ENCODE measurements at places on chromosomes 16 and 17. TPM values are rescaled to one million over a fixed set of nuclear protein-coding genes. Genes with fewer than 3 reads are reported as not detected.
A peak's percentile ranks its signal among the peaks of the same experiment; 100 is the strongest.

The PDILT gene
- not detected for total RNA-seq

The KRTAP2-1 gene
- not detected for total RNA-seq

The COX6A2 gene
- not detected for total RNA-seq

The FKBP10 gene
- 213 TPM for total RNA-seq

The COTL1 gene
- total RNA-seq, result 114 TPM

The GLIS2 gene
- total RNA-seq, result 1.5 TPM

The TPPP3 gene
- 0.44 TPM for total RNA-seq

The CBFA2T3 gene
- total RNA-seq, result 0.35 TPM

The OTOP3 gene
- total RNA-seq, result not detected

GRCh38 chr16:48085729-48086128, 70.1 kb downstream of the ABCC12 start:
- no peak for DNase-seq

GRCh38 chr16:25198021-25198420, 18.7 kb upstream of the AQP8 start:
- no peak for DNase-seq

DNA sequence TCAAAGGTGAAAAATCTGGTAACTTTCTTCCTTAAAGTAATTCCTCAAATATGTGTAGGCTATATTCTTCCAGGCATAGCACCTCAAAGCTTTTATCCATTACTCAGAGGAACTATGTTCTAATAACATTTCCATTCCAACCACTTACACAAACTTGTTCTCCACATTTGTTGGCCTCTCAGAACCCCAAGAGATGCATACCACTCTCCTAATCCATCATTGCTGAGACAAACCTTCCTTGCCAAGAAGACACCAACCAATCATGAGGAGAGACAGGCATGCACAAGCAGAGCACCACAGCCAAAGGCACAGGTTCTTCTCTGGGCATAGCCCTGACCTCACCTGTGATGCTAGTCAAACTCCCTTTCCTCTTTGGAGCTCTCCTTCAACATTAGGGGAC, 20.9 kb downstream of the CDH11 start:
- no peak for DNase-seq

DNA sequence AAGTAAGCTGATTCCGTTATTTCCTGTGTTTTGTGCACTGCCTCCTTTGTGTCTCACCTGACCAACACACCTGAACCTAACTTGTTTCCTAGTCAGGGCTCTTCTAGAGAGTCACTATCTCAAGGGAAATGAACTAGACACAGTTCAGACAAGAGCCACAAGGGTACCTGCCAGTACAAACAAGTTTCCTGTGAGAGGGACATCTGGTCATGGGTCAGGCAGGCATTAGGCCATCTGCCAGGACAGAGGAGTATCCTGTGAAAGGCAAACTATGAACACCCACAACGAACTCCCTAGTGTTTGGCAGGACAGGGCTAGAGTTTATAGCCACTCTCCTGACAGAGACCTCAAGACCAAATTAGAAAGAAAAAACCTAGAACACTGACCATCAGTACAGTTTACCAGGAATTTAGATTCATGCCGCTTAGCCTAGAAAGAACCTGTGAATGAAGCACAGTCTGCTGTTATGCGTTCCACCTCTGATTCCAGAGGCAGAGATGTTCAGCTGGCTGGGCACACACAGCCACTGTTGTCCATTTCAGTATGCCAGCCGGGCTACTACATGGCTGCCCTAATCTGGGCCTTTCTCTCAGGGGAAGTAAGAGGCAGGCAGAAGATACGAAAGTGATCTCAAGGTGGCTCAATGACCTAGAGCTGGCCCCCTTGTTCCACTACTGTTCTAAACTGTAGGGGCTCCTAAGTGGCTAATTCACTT, 20.7 kb upstream of the GLG1 start:
- DNase-seq, result no peak

DNA sequence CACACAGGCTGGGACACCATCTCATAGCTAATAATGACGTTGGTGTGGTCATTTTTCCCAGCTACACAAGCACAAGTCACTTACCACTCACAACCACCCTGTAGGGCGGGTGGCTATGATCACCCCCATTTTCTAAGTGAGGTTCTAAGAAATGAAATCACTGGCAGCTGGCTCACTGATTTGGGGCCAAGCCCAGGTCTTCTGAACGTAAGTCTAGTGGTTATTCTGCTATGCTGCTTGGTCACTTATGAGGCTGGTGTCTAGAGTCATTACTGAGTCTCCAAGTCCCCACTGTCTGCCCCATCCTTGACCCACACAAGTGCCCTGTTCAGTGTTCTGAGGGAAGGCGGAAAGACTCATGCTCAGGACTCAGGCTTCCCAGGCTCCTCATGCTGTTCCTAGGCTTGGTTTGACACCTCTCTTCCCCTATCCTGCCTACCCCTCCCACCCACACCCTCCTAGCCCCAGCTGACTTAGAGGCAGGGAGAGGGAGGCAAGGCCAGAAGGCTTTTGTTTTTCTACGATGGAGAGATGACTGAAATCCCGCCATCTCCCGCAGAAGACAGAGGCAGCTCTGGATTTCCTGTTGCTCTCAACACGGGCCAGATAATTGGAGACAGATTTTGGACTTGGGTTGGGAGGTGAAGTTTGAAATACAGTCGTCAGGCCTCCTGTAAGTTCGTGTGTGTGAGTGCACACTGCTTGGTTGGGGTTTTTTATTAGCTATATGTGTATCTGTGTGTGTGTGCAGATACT, 32.2 kb downstream of the FZD2 start:
- no peak for DNase-seq

- peak; percentile 92 for DNase-seq
Measured at GRCh38 chr16:88815901-88816589, 4.3 kb upstream of the APRT start.

DNA sequence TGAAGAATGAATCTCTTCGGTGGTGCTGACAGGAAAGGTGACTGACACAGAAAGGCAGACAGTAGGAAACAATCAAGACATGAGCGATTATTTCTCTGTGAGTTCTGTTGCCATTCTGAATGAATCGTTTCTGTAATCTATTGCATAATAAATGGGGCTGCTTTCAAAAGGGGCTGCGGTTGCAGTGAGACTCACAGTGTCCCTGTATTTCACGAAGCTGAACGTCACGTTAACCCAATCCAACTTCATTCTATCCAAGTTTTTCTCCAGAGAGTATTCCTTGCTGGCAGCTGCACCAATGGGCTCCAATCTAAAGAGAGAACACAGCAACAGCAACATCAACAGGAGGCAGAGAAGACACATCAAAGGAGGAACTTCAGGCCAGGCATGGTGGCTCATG, 75.4 kb downstream of the DNAH3 start:
- no peak for DNase-seq

- DNase-seq, result peak; percentile 56
Measured at GRCh38 chr16:89197633-89198416, 2.5 kb downstream of the SLC22A31 start.

DNA sequence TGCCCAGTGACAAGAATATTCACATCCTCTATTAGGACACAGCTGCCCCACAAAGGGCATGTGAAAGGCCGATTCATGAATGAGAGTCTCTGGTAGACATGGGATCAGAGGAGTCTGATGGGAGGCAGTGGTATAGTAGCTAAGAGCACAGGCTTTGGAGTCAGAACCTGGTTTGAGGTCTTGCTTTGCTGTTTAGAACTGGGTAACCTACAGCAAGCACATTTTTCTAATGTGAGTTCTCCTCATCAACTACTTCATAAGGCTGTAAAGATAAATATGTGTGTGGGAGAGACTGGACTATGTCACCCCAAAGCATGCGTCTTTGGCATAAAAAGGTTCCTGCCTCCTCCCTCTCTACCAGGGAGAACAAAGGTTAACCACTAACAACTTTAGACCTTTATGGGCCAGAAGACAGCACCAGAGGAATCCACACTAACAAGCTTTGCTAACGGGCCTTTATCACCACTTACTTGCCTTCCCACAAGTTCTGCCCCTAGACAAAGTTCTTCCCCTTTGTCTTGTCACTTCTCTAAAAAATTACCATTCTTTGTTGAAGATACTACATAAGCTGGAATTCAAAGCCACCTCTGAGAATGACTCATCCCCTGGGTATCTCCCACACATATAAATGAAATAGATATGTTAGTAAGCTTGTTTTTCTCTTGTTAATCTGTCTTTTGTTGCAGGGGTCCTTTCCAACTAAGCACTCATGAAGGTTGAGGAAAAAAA, 21.1 kb downstream of the CDR2 start:
- no peak for DNase-seq

- no peak for DNase-seq
Measured at GRCh38 chr17:41542357-41542756, 14.2 kb upstream of the KRT19 start.

Measured in H7 (cell line).